NCI-H345 (cell line): ENCODE measurements at places on chromosomes 2 and 18.

- DNase-seq: no peak
Observed at GRCh38 chr2:174750923-174751441, 13.3 kb downstream of the CHRNA1 start.

- DNase-seq: no peak
Observed at GRCh38 chr2:85453571-85453970, 35.1 kb downstream of the SH2D6 start.

- DNase-seq: no peak
Observed at GRCh38 chr2:167965907-167966761, 281.3 kb downstream of the STK39 start.

DNA sequence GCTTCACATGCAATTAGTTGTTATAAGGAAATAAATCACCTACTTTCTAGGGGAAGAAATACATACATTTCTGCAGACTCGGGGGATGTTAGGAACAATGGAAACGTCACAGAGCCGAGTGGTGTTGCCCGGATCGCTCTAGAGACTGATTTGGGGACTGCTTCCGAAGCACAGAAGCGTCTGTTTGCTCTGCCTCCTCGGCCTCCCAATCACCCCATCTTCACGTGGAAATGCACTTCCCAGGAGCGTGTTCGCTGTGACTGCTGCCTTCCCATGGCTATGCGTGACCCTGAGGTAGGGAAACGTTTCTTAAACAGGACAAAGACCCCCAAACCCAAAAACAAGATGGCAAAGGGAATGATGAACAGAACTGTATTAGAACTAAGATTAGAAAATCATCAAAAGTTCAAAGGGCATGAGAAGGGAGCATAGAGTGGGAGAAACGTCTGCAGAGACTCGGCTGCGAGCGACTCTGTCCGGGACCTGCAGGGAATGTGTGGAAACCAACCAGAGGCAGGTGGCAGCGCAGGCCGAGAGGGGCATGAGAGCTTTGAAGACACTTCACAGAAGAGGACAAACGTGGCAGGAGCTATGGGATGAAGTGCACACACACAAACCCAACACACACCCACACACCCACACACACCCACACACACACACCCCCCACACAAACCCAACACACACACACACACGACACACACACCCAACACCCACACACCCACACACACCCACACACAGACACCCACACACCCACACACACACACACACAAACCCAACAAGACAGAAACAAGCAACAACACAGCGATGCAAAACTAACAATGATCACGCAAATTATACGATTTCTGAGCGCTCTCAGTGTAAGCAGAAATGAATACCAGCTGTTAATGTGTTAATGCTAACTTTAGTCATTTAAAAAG lies 41.3 kb downstream of the RTP5 start:
- DNase-seq: no peak

DNA sequence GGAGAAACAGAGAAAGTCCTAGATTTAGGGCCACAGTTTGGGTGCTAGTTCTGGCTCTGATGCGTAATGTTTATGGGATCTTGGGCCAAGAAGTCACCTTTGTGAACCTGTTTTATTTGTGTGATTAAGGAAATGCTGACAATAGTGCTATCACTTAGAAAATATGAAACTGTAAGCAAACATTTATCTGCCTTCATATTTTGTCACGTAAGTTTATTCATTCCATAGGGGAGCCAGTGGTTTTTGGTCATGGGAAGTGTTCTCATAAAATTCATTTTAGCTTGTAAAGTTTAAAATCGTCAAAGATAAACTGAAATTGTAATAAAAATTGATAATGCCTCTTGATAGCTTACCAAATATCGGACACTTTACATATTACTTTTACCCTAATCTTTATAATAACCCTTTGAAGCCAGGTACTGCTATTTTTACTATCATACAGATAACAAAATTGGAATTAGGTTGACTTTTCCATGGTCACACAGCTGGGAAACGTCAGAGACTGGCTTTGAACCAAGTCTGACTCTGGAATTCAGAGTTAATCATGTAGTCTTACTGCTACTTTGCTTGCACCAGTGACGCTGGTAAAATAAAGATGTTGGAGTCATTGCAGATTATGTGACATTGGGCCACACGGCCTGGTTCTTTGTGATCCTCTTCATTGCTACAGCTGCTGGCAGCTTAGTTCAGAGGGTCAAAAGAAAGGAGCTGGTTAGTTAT lies 99.7 kb downstream of the ICA1L start:
- DNase-seq: no peak

DNA sequence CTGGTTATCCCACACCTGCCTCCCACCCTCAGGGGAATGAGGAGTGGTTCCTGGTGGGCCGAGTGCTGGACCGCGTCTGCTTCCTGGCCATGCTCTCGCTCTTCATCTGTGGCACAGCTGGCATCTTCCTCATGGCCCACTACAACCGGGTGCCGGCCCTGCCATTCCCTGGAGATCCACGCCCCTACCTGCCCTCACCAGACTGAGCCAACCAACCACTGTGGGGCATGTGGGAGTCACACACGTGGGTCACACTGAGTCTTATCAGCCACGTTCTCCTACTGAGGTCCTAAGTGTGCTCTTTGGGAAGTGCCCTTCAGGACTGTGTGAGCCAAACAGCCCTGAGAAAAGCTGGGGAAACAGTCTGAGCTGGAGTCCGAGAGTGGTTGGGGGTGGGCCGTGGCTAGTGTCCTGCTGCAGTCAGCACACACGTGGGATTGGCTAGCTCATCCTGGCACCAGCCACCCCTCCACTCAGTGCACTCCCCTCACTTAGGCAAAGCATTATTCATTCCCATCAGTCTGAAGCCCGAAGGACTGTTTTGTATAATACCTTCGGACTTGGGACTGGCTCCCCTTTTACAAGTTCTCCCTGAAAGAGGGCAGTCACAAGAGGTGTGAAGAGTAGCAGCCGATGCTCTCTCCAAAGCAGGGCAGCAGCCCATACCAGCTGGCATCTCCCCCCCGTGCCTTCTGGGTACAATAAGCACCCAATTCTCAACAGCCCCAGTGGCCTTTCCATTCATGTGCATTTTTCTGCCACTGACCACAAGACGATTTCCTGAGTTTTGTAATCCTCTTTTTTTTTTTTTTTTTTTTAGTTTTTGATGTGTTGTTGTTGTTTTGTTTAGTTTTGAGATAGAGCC lies 4.6 kb downstream of the TIGD1 start:
- no peak for DNase-seq

DNA sequence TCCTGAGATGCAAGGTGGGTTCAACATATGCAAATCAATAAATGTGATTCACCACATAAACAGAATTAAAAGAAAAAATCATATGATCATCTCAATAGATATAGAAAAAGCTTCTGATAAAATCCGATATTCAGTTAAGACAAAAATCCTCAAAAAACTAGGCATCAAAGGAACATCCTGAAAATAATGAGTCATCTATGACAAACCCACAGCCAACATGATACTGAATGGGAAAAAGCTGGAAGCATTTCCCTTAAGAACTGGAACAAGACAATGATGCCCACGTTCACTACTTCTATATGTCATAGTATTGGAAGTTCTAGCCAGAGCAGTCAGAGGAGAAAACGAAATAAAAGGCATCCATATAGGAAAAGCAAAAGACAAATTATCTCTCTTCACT lies 80.4 kb downstream of the MYO3B start:
- no peak for DNase-seq

- DNase-seq: no peak
Observed at GRCh38 chr2:55136138-55136541, 85.9 kb upstream of the RTN4 start.

DNA sequence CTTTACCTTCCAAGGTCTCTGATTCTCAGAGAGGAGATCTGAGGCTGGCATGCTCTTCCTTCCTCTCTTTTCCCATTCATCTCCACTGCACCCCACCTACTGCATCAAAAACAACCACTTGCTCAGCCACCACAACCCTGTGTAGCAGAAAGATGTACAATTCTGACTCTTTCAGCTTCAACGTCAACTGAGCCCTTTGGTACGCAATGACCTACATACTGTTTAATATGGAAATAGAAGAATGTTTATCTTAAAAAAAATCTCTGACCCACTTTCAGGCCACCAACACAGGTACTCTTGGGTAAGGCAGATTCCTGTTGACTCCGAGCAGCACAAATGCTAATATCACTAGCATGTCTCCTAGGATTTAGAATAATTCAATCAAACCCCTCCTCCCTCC lies 76.2 kb upstream of the AFF3 start:
- DNase-seq: no peak

- peak; percentile 86 for DNase-seq
Observed at GRCh38 chr2:40242315-40242714, 209.6 kb downstream of the SLC8A1 start.

DNA sequence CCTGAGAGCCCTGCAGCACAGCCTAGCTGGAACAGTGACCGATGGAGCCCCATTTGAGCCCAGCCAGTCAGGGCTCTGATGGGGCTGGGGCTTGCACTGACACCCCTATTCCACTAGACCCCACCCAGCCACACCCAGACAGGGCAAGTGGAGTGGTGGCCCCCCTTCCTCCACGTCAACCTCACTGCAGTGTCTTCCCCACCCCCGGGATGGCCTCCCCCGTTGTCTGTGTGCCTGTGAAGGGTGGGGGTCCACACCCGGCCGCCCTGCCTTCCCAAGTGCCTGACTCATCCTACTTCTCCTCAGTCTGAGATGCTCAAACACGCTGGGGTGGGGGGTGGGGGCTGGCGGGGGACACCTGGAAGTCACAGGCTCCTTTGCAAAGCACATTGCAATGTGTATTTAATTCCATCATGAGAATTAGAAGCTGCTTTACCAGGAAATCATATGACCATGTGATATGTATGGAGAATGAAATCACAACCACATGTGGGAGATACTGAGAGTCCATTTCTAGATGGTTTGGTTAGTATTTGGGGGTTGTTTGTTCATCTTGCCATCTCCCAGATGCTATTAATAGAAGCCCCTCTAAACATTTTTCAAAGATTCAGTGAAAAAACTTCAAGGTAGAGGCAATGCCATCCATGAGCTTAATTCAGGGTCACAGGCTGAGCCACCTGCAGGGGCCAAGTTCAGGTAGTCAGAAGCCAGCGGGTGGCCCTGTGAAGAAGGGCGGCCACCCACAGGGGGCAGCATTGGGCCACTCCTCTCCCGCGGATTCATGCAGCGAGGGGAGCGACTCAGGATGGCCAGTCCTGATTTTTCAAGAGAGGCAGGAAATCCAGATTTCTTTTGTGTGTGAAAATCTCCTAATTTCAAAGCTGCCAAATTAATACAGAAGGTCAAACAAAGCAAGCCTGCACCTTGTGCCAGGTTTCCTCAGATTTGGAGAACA lies 22.7 kb upstream of the GMPPA start:
- DNase-seq: peak; percentile 14

GRCh38 chr2:98880266-98881152 lies 55.5 kb downstream of the CRACDL start:
- no peak for DNase-seq
